Hematopoietic multipotent progenitor cell treated with erythropoietin and hydrocortisone succinate and interleukin-3 and kit ligand, for 6 days (in vitro differentiated cells): ENCODE measurements at places on chromosomes 5 and 9.

- DNase-seq: no peak
Observed at GRCh38 chr9:111258209-111258874, 71.7 kb downstream of the OR2K2 start.

DNA sequence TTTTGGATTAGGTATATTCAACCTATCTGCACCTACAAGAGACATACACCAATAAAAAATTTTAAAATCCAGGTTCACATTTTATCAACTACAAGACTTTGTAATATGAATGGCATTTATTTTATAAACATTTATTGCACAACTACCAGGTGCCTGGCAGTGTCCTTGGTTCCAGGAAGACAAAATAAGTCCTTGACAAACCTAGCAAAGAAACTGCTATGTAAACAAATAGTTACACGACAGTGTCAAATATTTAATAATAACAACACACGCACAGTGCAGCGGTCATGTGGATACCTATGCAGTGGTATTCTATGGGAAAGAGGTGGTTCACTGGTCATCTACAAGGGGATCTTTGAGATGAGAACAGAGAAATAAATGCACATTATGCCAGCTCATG lies 120.7 kb downstream of the MYO10 start:
- no peak for DNase-seq

DNA sequence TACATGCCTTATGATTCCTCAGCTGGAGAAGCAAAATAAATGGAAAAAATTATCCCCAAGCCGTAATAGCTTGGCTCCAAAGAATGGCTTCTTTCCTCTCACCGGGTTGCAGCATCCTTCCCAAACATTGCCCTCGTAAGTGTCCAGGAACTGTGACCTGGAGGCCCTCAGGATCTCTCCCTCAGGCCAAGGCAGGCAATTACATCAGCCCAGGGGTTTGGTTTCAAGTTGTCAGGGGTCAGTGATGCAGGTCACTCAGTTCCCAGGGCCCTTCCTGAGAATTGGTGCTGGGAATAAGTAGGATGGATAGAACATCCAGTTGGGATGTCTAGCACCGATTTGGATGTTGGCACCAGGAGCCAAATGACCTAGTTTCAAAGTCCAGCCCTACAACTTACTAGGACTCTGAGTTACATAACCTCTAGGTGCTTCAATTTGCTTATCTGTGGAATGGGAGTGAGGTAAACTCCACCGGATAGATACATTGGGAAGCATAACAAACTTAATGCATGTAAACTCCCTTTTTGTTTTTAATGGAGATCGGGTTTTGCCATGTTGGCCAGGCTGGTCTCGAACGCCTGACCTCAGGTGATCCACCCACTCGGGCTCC lies 133.5 kb upstream of the DAP start:
- no peak for DNase-seq

GRCh38 chr5:34059977-34060376 lies 17.0 kb upstream of the C1QTNF3 start:
- DNase-seq: no peak

DNA sequence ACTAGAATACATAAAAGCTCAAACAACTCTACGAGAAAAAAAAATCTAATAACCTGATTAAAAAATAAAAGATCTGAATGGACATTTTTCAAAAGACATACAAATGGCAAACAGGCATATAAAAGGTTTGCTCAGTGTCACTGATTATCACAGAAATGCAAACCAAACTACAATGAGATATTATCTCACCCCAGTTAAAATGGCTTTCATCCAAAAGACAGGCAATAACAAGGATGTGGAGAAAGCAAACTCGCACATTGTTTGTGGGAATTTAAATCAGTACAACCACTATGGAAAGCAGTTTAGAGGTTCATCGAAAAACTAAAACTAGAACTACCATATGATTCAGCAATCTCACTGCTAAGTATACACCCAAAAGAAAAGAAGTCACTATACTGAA lies 20.8 kb downstream of the UGT3A2 start:
- DNase-seq: no peak

DNA sequence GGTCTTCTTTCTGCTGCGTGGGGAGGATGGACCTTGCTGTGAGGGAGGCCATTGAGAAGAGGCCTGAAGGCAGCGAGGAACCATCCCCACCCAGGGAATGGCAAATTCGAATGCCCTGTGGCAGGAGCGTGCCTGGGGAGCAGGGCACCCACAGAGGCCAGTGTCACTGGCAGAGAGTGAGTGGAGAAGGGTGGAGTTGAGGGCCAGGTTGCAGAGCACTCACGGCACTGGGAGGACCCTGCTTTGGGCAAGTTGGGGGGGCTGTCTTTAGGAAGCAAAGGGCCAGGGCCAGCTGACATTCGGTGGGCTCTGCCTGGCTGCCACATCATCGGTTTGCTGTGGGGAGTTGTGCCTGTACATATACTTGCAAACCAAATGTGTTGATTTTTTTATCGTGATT lies 47.2 kb downstream of the SYK start:
- no peak for DNase-seq

- no peak for DNase-seq
Observed at GRCh38 chr5:172919525-172920446, 39.4 kb upstream of the RPL26L1 start.

DNA sequence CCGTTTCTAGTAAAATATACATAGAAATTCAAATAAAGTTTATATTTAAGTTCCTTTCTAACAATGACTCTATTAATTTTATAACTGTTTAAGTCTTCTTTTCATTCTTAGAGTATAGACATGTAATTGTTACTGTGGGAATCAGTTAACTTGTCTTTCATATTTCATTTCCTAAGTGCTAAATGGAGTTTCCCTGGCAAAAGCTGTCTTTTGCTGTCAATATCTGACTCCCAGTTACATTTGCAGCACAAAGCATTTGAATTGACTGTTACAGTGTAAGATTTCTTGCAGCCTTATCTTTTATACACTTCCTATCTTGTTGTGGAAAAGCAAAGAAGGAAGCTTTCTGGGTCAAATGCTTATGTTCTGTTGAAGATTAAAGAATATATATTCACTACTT lies 1026.3 kb downstream of the CDH9 start:
- no peak for DNase-seq

- no peak for DNase-seq
Observed at GRCh38 chr9:8278048-8278447, 478.5 kb upstream of the DMAC1 start.

DNA sequence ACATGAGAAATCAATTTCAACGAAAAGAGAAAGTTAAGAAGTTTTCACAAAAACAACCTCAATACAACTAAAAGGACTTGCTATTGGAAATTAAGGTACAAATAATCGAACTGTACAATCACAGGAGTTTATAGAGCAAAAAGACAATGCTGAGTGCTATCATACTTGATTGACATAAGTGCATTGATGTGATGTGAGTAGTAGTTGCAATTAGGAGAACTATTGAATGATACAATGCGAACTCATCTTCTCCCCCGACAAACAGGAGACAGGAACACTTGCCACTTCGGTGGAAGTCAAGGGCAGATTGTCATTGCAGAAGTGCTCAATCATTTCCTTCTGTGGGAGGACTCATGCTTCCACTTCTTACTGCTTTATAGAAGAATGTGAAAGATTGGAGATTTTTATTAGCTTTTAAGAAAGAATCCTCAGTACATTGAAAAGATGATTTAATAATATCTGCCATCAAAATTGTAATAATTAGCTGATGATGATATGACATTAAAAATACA lies 276.6 kb upstream of the MPDZ start:
- no peak for DNase-seq

DNA sequence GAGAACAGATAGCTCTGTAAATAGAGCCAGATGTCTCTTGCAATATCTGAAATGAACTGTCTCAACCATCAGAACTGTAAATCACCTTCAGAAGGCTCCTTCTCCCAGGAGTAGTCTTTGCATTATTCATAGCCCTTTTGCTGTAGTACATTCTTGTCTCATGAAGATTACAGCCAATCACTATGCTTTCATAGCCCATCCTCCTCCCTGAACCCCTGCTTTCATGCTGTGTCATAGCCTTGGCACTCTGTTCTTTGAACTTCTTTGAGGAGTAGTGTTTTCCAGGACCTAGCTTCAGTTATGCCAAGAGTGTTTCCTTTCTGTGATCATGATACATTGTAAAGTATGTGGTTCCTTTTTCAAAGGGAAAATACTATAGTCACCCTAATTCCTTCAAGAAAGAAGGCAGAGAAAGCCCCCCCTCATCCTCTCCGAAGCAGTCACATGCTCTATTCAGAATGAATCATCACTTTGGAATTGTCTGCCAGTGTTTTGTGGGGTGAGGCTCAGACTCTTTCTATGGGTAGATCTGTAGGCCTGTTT lies 61.1 kb downstream of the GRIA1 start:
- no peak for DNase-seq

GRCh38 chr9:114899461-114899860 lies 30.9 kb downstream of the TNFSF8 start:
- DNase-seq: no peak

- no peak for DNase-seq
Observed at GRCh38 chr5:62395210-62395950, 8.3 kb downstream of the DIMT1 start.

DNA sequence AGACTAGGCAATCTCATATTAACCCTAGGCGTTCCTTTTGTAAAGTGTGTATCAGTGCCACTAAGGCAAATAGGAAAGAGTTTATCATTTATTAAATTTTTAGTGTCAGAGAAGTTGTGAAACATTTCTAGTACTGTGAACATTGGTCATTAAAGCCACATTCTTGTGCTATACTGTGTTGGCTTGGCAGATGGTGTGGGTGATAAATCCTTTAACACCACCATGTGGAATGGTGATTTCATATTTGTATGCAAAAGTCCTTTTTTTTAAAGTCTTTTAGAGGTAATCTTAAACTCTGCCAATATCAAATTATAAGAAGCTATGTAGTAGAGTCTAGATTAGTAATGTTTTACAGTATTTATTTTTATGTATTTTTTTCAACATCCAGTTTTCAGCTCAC lies 18.1 kb downstream of the SLC12A2 start:
- peak; percentile 72 for DNase-seq

DNA sequence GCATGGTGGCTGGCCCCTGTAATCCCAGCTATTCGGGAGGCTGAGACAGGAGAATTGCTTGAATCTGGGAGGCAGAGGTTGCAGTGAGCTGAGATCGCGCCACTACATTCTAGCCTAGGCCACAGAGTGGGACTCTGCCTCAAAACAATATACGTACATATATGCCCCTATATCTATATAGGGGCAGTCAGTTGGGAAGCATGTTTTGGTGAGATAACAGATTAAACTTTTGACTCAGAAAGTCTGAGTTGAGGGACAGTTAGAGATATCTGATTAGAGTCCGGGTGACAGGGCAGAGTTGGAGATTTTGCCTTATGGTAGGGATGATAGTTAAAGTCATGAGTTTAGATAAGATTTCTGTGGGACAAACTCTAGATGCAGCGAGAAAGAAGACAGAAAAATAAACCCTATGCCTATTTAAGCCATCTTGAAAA lies 71.8 kb upstream of the ALDH1A1 start:
- peak; percentile 79 for DNase-seq

GRCh38 chr5:3022665-3023064 lies 271.2 kb upstream of the IRX2 start:
- DNase-seq: no peak

- DNase-seq: no peak
Observed at GRCh38 chr5:52928689-52929088, 60.5 kb upstream of the ITGA2 start.

GRCh38 chr5:172283020-172283861 lies at the start of gene UBTD2:
Gene UBTD2, minus strand, starts transcription at chr5:172283764. Its CDS starts 99 bp downstream, at chr5:172283665.
- peak; percentile 77 for DNase-seq

GRCh38 chr5:126016256-126016655 lies 407.0 kb upstream of the GRAMD2B start:
- DNase-seq: no peak

GRCh38 chr5:5141339-5141599 lies 1.1 kb downstream of the ADAMTS16 start:
- no peak for DNase-seq

DNA sequence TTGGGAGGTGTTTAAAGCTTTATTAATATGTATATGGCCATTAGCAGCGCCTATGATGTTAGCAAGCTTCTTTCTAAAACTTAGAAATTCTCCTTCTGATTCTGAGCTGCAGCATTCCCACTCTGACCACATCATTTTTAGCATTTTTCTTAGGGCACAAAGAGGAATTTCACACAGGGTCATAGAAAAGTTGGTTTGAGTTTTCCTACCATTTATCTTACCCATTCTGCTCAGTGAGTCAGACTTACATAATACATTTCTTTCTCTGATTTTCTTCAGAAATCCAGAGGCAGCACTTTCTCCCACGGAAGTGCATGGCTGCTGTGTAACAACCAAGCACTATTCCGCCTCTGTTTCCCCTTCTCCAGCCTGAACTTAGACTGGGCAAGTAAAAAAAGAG lies 246.6 kb downstream of the ARL15 start:
- DNase-seq: no peak

DNA sequence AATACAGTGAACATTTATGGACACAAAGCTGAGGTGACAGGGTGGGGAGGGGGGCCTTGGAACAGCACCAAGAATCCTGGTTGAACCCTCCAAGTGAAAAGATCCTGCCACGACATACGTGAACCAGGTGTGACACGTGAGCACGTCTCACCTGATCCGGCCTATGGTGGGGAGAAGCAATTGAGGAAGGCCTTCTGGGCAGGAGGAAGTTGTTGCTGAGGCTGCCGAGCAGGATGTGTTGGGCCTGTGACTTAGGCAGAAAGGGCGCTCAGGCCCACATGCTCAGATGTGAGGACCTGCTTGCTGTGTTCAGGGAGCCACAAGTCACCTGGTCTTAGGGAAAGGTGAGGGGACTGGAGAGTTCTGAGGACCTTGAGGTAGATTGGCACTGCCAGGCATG lies 2.5 kb upstream of the MAPK9 start:
- DNase-seq: no peak

- DNase-seq: peak; percentile 89
Observed at GRCh38 chr9:74777136-74777879, 110.4 kb downstream of the TRPM6 start.

GRCh38 chr5:108238936-108239887 lies 142.7 kb downstream of the FBXL17 start:
- no peak for DNase-seq

DNA sequence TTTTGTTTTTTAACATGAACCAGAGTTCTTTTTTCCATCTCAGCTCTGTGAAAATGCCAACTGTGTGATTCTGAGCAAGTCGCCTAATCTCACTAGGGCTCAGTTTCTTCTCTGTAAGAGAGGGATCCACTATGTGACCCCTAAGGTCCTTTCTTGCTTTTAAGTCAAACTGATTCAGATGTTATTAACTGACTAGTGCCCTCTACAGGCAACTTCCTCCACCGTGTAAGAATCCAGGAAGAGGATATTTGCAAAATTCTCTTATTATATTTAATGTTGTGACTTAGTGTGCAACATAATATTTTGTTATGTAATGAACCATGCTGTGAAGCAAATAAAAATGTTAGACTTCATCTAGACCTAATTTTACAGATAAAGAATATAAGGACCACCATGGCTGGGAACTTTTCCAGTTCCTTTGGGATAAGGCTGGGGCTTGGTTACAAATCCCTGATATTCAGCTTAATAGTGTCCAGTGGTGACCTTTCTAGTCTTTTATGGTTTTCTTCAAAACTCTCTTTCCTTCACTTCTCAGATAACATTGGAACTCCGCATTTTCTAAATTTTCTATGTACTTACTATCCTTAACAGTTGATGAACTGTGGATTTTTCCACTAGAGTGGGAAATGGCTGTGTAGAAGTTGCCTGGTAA lies 244.7 kb downstream of the PIK3R1 start:
- DNase-seq: peak; percentile 93

- no peak for DNase-seq
Observed at GRCh38 chr9:127232833-127233549, 31.6 kb upstream of the GARNL3 start.

- no peak for DNase-seq
Observed at GRCh38 chr5:125274938-125275724, 528.7 kb upstream of the ZNF608 start.

- DNase-seq: peak; percentile 81
Observed at GRCh38 chr9:96061293-96061987, 185.9 kb downstream of the ERCC6L2 start.
